ENCODE measurements at places on chromosomes 6 and 20.

DNA sequence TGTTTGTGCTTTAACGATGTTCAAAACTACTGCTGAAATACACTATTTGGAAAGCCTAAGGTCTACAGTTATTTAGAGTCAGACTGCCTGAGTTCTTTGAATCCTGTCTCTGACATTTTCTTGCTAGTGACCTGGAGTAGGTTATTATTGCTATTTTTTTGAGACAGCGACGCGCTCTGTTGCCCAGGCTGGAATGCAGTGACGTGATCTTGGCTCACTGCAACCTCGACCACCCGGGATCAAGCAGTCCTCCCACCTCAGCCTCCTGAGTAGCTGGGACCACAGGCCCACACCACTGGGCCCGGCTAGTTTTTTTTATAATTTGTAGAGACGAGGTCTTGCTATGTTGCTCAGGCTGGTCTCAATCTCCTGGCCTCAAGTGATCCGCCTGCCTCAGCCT lies 96.6 kb downstream of the TIAM2 start:
- no peak for DNase-seq

GRCh38 chr20:25082498-25082873 lies 545 bp upstream of the VSX1 start:
- no peak for DNase-seq

DNA sequence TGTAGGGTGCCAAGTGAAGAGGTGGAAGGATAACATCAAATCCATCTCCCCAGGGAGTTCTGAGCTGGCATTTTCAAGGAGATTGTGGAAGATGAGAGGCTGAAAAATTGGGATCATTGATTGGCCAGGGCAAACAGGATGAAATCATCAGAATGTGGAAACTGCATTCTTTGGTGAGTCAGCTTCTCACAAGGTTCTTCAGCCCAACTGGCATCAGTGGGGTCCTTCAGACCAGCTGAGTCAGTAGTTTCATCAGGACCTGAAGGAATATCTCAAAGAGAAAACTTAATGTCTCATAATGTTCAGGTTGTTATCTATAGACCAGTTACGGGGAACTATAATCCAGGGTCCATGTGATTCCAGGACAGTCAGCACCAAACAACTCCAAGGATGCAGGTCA lies 195.8 kb downstream of the HAO1 start:
- DNase-seq = no peak

DNA sequence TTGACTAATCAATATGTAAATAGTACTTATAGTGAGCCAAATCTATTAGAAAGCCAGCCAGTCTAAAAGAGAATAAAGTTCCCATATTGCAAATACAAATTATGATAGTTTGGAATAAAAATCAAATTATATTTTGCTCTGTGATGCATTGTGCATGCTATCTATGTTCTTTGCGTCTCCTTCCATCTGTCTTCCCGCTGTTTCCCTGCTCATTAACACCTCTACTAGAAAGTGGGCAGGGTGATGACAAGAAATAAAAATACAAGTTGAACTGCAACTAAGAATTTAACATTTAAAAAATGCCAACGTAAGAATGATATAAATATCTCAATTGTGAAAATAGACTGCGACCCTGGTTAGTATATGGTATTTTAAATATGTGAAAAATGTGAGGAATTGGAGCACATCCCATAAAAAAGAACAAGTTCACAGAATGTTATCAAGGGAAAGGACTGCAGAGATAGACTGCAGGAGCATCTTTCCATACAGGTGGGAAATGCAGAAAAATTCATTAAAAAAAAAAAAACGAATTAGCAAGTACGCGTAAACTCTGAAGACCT lies 157.6 kb upstream of the PDE7B start:
- DNase-seq = no peak

DNA sequence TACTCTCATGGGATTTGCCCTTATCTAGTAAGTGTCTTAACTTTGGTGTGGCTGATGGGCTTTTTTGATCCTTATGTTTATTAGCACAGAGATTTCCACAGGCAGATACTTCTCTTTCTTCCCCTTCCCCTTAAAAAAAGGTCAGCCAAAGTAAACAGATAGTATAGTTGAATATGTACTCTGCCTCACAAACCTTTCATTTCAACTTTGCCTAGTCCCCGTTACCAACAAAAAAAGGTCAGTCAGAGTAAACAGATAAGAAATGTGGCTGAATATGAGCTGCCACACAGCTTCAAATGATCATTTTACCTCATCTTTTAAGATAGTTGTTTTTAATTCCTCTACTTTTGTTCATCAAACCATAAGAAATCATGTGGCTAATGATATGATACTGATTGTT lies 34.1 kb upstream of the SLC35D3 start:
- DNase-seq = no peak

- no peak for DNase-seq
These were observed 53.3 kb upstream of the UFL1 start for GRCh38 chr6:96468281-96468680.

DNA sequence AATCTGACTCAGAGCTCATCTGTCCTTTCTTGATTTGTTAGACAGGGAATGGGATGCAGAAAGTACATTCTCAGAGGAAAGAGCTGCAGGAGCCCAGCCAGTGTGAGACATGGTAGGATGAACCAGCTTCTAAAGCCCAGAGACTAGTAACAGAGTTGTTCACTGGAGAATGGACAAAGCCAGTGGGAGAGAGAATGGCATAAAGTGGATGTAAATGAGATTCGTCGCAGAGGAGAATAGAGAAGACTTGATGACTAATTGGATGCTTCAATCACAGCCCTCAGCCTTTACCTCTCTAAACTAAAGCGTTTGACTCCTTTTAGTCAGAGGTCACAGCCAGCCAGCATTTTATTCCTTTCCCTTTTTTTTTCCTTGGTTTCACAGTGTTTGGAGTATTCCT lies 25.5 kb upstream of the L3MBTL3 start:
- DNase-seq = no peak
